ENCODE measurements at places on chromosomes 12 and 14. TPM values are rescaled to one million over a fixed set of nuclear protein-coding genes. Genes with fewer than 3 reads are reported as not detected.

NKX2-1 gene
- total RNA-seq: 0.79 TPM

PRKD1 gene
- total RNA-seq: 82.9 TPM

FSCB gene
- total RNA-seq: 21.0 TPM

TTC7B gene
- 12.1 TPM for total RNA-seq

SLC25A47 gene
- 0.87 TPM for total RNA-seq

PAX9 gene
- 0.50 TPM for total RNA-seq

CACNA1C gene
- total RNA-seq: 20.3 TPM

TEAD4 gene
- total RNA-seq: 10.9 TPM

CD63 gene
- total RNA-seq: 668 TPM

MSI1 gene
- total RNA-seq: 7.4 TPM

TMTC3 gene
- 12.7 TPM for total RNA-seq

FAIM2 gene
- 15.3 TPM for total RNA-seq

KRT81 gene
- 0.74 TPM for total RNA-seq

LUM gene
- total RNA-seq: 8.3 TPM

LRTM2 gene
- total RNA-seq: 0.43 TPM

TC2N gene
- 19.6 TPM for total RNA-seq

ZNF140 gene
- total RNA-seq: 28.0 TPM

NRIP2 gene
- total RNA-seq: 10.6 TPM

HNF1A gene
- total RNA-seq: 0.81 TPM

DPPA3 gene
- not detected for total RNA-seq

ZNF664 gene
- 69.6 TPM for total RNA-seq

- no peak for DNase-seq
These were observed 3.9 kb downstream of the CEBPE start for GRCh38 chr14:23115039-23115731.

GRCh38 chr12:67391034-67391433 lies 121.9 kb downstream of the CAND1 start:
- no peak for DNase-seq

GRCh38 chr14:46747001-46747652 lies 95.5 kb upstream of the RPL10L start:
- no peak for DNase-seq

DNA sequence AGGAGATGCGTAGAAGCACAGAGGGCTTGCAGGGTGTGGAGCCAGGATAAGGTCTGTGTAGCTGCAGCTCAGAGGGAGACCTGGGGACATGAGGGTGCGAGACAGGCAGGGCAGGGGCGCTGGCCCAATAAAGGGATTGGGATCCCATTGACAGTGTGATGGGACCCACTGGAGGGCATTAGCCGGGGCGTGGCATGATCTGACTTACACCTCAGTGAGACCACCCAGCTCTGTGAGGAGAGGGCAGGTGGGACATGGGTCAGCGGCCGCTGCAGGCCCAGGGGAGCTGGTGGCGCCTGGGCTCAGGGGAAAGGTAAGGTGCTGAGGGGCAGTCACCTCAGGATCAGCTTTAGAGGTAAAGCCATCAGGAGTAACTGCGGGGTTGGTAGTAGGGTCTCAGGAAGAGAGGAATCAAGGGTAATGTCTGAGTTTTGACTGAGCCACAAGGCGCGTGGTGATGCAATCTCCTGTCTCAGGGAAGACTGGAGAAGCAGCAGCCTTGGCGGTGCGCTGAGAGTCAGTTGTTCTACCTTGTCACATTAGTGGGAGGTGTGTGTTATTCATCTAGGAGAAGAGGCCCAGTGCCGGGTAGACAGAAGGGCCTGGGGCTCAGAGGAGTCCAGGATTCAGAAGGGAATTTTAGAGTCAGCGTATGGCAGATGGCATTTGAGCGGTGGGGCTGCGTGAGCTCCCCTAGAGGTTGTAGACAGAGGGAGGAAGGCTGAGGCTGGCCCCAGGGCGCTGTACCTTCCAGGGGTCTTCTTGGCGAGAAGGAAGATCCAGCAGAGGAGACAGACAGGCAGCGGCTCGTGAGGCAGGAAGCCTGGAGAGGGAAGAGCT lies 30.8 kb upstream of the BDKRB2 start:
- DNase-seq: no peak

DNA sequence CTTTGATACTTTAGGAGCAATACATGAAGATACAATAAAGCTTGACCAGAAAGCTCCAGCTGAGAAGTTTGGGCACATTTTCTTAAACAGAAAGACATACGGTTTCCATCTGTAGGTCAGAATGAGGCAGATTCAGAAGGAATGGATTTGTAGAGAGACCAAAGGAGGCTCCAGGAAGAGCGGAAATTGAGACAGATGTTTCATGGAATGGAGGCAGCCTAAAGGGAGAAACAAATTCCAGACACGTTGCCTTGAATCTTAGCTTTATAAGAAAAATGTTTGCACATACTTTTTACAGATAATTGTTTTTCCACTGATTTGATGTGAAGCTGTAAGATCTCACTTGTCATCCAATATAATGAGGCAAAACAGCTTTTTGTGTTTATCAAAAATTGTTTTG lies 24.8 kb downstream of the EPYC start:
- DNase-seq: no peak

DNA sequence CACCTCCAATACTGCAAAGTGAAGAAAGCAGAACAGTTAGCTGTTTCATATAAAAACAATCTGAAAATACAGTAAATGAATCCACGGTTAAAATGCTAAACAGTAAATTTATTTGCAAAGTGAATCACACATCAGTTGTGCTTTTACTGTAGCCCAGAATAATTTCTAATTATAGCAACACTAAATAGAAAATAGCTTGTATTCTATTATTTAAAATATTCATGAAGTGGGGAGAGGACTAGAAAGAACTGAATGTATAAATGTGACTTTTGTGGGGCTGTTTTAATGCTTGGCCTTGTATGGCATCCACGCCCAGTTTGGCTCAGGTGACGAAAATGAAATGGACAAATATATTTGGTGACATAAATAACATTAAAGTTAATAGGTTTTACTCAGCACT lies 148.2 kb downstream of the ATP23 start:
- DNase-seq: no peak

GRCh38 chr12:128660532-128661225 lies 163.1 kb downstream of the SLC15A4 start:
- DNase-seq: no peak

DNA sequence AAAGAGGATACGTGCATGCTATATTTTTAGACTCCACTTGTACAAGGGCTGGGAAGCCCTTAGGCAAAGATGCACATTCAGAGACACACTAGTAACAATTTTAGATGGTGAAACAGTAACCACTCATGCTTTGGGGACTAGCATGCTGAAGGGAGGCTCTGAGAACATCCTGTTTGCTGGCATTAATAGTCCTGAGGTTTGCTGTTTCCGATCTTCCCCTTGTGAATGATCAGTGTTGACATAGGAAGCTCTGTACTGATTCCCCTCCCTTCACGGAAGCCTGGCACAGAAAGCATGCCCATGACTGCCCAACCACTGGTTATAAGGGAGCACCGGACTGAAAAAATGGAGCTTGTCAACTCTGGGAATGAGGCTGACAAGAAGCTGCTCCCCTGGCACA lies 164.6 kb downstream of the GCH1 start:
- no peak for DNase-seq

DNA sequence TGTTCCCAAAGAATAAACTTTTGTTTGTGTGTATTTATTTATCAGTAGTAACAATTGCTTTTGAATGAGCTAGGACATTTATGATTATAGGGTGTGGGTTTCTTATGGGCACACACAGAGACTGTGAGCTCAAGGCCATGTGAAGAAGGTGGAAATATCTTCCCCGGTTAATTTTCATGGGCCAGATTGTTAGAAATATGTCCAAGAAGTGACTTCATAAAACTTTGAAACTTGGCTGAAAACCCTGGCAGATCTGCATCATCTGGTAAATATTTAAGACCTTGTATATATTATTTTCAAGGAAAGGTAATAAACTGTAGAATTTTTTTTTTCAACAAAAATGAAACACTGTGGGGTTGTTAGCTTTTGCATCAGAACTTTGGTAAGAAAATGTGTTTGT lies 53.5 kb upstream of the RNU6-8 start:
- DNase-seq: no peak

DNA sequence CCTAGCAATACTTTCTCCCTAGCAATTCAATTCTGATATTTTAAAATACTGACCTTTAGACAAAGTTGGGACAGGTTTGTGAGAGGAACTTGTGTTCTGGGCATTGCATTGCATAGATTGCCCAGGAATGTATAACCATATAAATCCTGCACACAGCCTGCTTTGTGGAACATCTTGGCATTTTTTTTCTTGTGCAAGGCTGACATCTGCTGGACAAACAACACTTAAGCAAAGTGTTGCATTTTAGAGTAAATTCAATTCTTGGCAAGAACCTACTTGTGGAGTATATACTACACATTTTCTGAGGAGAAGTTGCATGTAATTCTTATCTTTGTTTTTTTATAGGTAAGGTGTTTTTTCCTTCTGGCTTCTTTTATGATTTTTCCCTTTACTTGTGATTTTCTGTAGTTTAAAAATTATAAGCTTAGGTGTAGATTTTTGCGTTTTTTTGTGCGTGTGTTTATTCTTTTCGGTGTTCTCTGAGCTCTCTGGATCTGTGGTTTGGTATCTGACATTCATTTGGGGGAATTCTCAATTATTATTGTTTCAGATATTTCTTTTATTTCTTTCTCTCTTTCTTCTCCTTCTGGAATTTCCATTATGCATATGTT lies 26.4 kb downstream of the TESPA1 start:
- peak; percentile 59 for DNase-seq

DNA sequence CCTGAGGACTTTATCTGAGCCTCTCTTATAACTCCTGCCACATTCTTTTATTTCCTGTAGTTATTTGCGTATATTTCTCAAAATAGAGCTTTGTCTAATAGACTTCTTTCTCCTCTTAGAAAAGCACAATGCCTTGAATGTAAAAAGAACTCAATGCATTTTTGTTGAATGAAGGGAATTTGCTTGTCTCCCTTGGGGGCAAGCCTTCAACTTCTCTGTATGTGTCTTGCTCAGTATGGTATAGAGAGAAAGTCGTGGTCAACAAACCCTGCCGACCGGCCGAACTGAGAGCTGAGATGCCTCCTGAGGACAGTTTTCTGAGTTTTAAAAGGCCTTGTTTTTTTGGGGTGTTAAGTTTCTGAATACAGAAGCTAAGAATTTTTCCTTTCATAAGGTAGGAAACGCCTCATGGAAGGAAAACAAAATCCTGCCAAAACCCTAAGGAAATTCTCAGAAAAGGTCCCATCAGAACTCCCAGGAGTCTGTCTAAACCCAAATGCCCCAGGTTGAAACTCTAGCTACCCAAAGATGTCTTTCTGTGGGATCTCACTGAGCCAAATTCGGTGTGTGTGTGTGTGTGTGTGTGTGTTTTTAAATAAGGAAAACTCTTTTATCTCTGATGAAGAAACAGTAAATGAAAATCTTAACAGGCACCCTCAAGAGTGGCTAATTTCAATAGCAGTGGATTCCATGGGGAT lies 136.6 kb downstream of the C12orf75 start:
- DNase-seq: no peak

GRCh38 chr14:61520576-61520975 lies 174.7 kb upstream of the HIF1A start:
- DNase-seq: no peak

DNA sequence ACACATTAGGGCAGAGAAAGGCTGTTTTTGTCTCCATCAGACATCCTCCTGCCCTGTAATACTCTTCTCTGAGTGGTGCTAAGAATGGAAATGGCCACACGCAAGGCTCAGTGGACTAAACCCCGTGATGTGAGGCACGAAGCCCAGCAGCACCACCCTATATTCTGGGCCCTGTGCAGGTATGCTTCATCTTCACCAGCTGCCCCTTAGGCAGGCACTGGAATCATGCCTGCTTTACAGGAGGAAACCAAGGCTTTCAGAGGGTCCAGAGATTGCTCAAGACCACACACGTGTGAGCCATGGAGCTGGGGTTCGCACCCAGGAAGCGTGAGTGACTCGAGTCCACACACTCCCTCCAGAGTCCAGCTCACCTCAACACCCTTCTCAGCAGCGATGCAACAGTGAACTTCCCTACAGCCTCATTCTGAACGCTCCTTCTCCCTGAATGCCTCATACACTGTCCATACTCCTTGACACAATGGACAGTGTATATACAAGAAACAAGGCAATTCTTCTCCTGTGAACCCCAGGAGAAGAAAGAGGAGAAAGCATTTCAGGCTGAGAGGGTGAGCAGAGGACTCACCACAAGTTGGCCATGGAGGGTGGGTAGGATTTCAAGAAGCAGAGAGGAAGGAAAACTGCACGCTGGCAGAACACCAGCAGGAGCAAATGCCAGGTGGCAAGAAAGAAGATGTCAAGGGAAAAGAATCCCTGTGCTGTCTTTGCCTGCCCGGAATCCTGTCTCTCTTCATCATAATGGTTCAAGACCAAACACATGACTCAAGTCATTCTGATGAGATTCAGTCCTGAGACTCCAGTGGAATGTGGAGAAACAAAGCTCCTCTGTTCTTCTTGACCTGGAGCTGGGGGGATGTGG lies 39.1 kb downstream of the NT5DC3 start:
- no peak for DNase-seq

- no peak for DNase-seq
These were observed 50.0 kb downstream of the GPHB5 start for GRCh38 chr14:63268771-63269170.

GRCh38 chr12:54608769-54609168 lies 20.3 kb upstream of the PPP1R1A start:
- DNase-seq: no peak

GRCh38 chr14:42929806-42930480 lies 1323.3 kb downstream of the LRFN5 start:
- no peak for DNase-seq

GRCh38 chr12:96208801-96209549 lies 14.8 kb downstream of the ELK3 start:
- no peak for DNase-seq
